Nephron progenitor cell (in vitro differentiated cells): ENCODE measurements at places on chromosomes 6 and 20.

DNA sequence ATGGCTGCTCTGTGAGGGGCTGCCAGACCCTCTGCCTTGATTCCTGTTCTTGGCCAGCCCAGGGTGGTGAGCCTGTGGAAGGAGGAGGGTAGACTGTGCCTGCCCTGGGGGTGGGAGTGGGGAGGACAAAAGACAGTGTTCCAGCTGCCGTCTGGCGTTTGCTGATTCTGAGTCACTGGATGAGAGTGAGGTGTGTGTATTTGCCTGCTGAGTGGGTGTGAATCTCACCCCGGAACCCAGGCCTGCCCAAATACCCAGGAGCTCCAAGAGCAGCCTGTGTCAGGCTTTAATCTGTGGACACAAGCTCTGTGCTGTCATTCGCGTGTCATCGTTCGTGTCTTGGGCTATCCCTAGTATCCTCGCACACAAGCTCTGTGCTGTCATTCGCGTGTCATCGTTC lies 2.6 kb upstream of the LKAAEAR1 start:
- DNase-seq, result no peak

GRCh38 chr20:62027116-62027515 lies 38.6 kb downstream of the TAF4 start:
- no peak for DNase-seq

DNA sequence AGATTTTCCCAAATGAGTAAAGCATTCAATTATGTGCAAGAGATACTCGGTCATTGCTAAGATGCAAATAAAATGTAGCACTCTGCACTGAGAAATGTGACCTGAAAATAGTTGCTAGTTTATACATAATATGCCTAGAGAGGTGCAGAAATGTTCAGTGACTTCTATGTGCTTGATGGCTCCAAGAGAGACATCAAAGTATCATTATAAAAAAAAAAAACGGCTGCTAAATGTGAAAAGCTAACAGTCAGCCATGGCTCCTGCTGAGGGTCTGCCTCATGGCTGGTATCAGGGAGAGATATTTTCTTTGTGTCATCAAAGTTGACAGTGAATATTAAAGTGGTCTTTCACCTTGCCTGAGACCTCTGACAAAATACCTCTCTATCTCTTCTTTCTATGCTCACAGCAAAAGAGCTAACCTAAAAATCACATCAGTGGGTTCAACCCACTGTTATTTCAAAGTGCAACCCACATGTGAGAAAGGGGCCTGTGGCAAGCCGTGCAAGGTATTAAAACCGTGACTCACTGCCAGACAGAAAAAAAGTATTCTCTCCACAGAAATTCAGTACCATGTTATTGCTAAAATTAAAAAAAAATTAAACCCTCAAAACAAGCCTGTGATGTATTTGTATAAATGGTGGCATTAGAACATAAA lies 259.0 kb downstream of the HIVEP2 start:
- no peak for DNase-seq

DNA sequence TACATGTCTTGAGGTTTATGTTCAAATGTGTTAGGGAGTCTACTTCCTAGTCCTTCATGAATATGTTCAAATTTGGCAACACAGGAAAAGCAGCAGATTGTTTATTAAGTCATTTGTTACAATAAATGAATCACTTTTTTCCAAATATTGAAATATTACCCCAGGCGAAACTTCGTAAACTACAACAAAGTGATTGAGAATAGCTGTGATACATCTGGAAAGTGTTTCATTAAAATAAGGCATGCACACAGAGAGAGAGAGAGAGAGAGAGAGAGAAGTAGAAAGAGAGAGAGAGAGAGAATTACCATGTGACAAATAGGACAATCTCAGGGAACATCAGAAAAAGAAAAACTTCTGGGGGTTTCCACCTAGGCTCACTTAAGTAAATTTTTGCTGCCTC lies 363.1 kb upstream of the PTCHD4 start:
- DNase-seq, result no peak

DNA sequence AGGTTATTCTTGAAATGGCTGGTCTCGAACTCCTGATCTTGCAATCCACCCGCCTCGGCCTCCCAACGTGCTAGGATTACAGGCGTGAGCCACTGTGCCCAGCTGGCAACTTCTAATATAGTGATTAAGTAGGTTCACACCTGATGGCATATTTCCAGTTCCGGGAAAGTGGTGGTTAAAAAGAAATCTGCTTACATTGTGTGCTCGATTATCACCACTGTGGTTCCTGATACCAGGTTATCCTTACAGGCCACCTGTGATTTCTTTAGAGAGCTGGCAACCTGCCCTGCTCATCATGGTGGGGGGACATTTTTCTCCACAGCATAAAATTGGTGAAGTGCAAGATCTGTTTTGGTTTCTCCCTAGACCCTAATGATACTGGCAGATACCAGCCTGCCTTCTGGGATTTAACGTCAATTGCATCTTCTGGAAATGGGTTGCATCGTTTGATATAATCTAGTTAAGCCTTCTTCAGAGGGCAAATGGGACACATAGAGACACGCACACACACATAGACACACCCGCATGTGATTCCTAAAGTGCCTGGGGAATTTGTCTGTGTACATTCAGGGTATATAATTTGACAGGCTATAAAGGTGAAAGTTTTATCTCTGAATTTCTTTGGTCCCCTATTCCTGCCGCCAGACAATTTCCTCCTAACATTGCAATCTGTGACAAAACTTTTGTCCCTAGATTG lies 49.7 kb upstream of the CITED2 start:
- no peak for DNase-seq
